Activated T-helper 17 cell treated with anti-CD3 and anti-CD28 coated beads, Interleukin-2, amount 50 U/mL, for 72 hours (primary cell): ENCODE measurements at places on chromosomes 6 and 20. TPM values are rescaled to one million over a fixed set of nuclear protein-coding genes. Genes with fewer than 3 reads are reported as not detected.

- no peak for ATAC-seq
These were observed 66.4 kb downstream of the MKKS start for GRCh38 chr20:10367693-10367942.

DNA sequence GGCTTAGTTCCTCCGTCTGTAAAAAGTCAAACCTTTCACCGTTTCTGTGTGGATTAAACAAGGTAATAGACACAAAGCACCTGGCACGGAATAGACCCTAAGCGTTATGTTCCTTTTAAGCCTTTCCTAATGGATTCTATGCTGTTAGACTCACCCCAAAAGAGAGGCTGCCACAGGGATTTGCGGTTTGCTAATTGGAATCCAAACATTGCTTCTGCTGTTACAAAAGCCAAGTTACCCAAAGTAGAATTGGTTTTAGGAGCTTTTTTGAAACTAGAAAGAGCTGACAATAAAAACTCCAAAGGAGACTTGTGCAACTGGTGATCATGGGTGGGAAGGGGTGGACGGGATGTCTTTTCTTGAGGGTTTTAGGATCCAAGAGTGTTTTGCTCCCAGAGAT is 178.0 kb downstream of the BMP7 start:
- ATAC-seq: no peak

DNA sequence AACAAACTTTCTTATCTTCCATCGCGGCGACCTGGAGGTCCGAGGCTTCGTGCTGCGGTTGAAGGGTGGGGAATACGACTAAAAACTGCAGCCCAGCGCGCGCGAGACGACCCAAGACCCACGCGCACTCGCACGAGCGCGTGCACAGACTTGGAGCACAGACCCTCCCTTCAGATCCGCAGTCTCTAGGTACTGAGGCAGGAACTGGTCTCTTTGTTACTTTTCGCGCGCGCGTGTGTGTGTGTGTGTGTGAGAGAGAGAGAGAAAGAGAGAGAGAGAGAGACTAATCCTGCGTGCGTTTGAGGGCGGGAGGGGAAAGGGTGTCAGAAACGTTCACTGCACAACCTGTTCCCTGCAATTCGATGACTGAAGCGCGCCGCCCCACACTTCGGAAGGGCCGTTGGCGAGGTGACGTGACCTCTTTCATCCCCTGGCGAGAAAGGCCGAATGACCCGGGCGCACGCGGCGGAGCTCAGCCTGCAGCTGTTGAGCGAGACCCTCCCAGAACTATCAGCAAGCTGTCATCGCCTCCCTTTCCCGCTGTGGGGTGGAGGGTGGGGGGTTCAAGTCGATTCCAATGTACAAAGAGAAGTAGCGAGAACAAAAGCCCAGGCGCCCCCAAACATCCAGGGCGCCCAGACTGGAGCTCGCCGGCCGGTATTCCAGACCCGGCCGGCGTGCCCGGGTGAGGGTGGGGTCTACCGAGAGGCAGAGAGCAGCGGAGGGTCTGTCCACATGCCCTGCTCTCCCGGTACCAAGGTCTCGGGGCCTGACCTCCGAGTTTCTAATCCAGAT is 1.5 kb upstream of the TUBB2B start:
- peak; percentile 50 for ATAC-seq

DNA sequence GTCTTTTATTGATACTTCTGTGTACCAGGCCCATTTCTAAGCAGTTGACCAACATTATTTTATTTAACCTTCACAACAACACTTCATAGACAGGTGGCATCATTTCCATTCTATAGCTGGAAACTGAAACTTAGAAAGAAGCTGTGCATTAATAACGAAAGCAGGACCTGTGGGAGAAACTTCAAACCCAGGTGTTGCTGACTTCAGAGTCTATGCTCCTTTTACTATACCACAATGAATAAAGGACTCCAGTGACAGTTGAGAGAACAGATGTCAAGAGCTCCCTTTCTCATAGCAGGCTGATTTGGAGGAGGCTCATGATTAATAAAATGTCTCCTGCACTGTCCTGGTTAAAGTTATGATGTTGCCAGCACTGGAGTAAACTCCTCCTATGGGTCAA is 56.6 kb upstream of the POU3F2 start:
- peak; percentile 76 for ATAC-seq

SALL4 gene
- 0.04 TPM for total RNA-seq
